Occipital lobe (tissue), 3 donors: ENCODE measurements at places on chromosomes 11 and 22. TPM values are rescaled to one million over a fixed set of nuclear protein-coding genes. Genes with fewer than 3 reads are reported as not detected.

SHISAL1 gene
- total RNA-seq: 13.9 TPM

DKK3 gene
- total RNA-seq: 185 TPM

DNA sequence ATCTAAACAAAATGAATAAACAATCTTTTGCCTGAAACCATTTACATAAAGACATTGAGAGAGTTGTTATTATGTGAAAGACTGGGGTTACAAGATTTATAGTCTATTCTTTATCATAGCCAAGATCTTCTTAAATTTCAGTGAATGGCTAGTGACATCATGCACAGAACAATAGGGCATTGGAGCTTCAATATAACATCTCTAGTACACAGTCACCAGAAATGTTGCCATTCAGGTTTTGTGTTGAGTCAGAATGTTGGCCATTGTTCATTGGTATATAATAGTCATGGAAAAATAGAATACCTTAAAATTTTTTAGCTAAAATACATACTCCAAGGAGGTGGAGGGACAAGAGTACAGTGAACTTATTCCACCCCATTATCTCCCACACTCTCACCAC is 44.3 kb downstream of the SLC5A12 start:
- DNase-seq: no peak

DNA sequence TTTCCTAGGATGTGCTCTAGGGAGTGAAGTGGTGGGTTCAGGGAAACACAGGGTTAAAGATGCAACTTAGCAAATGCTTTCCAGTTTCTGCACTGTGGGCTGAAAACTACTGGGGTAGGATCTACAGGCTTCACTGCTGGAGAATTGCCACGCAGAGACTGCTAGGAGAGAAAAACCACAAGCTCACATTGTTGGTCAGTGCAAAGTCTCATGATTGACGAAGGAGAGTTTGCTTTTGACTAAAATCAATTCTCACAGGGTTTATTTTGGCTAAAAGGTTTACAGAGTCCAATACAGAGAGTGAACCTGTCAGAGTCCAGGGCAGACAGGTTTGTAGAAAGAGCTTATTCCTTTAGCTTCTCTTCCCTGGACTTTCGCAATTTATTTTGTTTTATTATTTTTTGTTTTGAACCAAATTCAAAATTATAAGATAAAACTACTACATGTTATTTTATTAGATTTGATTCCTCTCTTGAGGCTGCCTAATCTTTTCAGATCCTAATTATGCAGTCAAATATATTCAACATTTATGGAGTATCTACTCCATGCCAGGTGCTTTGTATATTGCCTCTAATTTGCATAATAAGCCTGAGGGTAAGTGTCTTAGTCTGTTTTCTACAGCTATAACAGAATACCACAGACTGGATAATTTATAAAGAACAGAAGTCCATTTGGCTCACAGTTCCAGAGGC is 64.7 kb downstream of the MTNR1B start:
- DNase-seq: no peak

DNA sequence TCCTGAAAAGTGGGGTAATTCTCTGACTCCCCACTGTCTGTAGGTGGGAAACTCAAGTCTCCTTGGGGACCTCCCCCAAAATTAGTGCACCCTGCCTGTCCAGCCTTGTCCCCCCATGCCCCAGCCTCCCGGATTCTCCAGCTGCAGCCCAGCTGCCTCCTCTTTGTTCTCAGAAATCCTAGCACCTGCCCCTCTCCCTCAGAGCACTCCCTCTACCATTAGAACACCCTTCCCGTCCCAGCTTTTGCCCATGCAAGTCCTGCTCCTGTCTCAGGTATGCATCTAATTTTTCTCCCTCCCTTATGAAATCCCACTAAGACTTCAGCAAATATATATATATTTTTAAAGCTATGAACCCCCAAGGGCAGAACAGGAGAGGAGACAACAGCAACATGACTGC is 37.3 kb downstream of the LRFN4 start:
- no peak for DNase-seq

GRCh38 chr11:91394727-91395414 is 829.7 kb upstream of the FAT3 start:
- DNase-seq: no peak

DNA sequence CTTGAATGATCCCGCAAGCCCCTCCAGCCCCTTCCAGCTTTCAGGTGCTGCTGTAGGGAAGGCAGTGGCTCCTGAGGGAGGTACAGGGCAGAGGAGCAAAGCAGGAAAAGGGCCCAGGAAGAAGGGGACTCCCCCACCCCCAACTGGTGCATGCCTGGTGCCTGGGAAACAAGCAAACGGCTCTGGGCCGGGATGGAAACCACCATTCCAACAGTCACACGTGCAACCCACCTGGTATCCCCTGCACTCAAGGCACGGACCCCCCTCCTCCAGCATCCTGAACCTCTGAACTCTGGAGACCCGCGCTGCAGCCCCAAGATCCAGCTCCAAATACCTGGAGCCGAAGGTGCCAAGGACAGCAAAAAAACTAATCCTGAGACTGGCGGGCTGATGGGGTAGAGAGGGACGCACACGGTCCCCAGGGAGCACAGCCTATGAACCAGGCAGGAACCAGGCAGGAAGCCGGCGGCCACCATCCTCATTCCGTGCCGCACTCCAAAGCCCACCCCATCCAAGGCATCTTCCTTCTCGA is 537 bp downstream of the SCN4B start:
- no peak for DNase-seq

- no peak for DNase-seq
These were observed 558.4 kb downstream of the METTL15 start for GRCh38 chr11:28666632-28667031.

DNA sequence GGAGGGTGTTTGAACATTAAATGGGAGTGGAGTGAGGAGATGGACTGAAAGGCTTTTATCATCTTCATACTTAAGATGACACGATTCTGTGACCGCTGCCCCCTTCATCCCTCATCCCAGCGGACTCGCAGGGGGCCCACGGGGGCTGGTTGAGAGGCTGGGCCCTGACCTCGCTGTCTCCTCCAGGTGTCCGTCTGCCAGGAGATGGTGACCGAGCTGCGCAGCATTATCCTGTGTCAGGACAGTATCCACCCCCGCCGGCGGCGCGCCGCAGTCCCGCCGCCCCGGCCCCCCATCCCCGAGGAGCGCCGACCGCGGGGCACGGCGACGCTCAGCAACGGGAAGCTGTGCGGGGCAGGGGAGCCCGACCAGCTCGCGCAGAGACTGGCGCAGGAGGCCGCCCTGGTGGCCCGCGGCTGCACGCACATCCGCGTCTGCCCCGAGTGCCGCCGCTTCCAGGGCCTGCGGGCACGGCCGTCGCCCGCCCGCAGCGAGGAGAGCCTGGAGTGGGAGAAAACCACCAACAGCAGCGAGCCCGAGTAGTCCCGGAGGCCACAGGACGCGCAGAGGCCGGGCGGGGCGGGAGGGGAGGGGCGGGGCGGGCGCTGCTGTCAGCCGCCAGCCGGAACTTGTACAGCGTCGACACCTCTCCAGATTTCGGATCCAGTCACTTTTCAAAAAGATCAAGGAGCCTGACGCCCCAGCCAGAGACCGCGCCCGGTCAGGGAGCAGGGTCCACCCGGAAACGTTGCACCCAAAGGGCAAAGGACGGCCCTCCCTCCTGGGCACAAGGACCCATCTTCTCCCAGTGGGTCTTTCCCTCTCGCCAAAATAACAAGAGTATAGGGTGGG is 38.0 kb upstream of the TBCEL start:
- DNase-seq: peak; percentile 5
